Muscle of back (tissue), 13 donors: ENCODE measurements at places on chromosomes 2 and 18. TPM values are rescaled to one million over a fixed set of nuclear protein-coding genes. Genes with fewer than 3 reads are reported as not detected.

KIF1A gene
- polyA plus RNA-seq: 5.6 TPM

IL1R1 gene
- polyA plus RNA-seq: 12.2 TPM

LHCGR gene
- polyA plus RNA-seq: 0.31 TPM

WNT6 gene
- not detected for polyA plus RNA-seq

COLEC12 gene
- polyA plus RNA-seq: 57.8 TPM

IL36RN gene
- polyA plus RNA-seq: not detected

DNA sequence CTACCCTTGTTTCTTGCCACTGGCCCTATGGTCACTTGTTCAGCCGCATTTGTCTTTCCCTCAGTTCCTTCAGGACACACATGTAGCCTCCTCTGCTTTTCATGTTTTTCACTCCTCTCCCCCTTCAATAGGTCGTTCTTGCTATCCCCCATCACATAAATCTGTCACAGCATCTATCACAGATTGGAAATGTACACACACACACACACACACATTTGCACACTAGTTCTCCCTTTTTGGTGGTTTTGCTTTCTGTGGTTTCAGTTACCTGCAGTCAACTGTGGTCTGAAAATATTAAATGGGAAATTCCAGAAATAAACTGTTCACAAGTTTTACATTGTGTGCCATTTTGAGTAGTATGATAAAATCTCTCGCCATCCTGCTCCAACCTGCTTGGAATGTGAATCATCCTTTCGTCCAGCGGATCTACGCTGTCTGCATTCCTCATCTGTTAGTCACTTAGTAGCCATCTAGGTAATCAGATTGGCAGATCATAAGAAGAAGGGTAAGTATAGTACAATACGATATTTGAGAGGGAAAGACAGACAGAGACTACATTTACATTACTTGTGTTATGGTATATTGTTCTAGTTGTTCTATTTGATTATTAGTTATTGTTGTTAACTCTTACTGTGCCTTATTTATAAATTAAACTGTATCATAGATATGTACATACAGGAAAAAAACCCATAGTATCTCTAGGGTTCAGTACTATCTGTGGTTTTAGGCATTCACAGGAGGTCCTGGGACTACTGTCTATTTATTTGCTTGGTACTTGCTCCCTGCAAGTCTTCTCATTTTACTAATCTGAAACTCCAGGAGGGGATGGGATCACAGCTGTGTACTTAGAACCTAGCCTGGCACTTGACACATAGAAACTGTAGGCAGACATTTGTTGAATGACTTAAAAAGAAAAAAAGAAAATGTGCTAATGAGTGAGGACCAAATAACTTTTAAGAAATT lies 86.1 kb upstream of the PNPT1 start:
- DNase-seq: peak; percentile 41

DNA sequence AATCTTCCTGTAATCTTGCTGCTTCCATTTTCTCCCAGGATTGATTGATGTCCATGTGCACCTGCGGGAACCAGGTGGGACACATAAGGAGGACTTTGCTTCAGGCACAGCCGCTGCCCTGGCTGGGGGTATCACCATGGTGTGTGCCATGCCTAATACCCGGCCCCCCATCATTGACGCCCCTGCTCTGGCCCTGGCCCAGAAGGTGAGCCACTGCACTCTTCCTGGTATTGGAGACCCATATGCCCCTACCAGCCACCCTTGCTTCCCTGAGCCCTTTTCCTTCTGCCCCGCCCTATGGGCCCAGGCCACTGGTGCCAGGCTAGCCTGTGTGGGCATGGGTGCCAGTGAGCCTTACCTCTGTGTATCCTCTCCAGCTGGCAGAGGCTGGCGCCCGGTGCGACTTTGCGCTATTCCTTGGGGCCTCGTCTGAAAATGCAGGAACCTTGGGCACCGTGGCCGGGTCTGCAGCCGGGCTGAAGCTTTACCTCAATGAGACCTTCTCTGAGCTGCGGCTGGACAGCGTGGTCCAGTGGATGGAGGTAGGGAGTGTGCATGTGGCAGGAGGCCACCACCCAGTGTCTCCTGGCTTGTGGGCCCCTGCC lies 20.3 kb downstream of the CAD start:
- DNase-seq: no peak

DNA sequence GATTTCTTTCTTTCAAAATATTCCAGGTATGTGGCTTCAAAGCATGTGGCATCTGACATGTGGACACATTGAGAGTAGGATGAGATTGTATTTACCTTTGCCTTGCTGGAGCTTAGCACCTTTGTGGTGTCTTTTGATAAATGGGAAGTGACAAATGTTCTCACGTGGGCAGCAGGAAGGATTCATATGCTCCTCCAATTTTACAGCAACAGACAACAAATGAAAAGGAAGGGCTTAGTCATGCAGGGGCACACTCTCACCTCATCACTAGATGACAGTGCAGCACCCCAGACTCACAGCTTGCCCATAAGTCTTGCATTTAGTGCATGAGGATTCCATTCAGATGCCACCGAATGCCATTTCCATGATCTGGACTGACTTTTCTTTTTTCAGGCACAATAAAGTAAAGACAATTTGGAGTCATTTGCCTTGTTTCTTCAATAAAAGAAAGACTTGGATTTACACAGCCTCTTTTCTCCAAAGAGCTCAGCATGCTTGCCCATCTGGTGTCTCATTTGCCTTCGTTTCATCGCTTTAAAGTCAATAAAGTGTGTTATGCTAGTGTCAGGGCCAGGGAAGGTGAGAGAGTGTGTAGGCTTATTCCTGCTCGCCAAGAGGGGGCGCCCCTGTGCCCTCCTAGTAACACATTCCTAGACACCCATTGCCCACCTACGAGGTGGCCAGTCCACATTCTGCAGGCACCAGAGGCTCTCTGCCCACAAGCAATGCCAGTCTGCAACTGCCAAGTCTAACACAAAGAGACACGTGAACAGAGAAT lies 39.6 kb upstream of the DAPL1 start:
- DNase-seq: no peak

DNA sequence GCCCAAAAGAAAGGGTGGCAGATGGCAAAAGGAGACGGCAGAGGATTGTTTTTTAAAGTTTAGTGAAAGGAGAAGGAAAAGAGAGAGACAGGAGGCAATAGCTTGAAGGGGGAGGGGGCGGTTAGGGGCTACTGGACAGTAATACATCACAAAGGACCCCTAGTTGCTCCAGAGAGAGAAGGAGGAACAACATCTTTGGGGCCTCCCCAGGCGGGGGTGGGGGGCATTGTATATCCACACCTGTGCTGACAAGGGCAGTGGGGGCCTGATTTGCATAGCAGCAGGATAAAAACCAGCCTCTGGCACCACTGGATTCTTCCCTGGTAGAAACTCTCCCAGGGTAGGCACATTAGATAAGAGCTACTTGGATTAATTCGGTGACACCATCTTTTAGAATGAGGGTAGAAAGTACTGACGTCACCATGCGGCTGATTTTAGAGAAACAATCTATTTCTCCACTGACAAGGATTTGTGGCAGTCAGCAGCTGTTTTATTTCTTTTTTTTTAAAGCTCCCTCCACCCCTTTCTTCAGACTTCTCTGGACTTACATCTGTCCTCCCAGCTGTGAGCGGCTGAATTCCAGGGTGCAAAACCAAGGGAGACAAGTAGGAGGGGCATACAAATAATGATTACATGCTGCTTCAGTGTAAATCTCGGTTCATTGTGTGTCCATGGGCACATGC lies 199.8 kb upstream of the NRP2 start:
- peak; percentile 61 for DNase-seq

DNA sequence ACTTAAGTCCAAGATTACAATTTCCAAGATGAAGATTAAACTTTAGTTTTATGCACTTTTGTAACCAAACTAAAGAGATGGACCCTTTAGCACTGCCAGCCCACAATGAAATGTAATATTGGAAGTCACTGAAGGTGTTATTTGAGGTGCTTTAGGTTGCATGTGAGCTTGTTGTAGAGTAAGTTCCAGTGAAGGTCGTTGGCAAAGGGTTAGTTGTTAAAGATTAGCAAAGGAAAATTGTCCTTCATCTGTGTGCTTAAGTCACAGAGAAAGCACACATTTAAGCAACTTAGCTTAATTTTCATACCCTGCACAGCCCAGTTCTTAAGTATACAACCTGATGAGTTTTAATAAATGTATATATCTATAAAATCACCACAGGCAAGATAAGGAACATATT lies 46.7 kb downstream of the MGAT5 start:
- DNase-seq: no peak
